Kidney (tissue), 22 donors: ENCODE measurements at places on chromosomes 2 and 18. TPM values are rescaled to one million over a fixed set of nuclear protein-coding genes. Genes with fewer than 3 reads are reported as not detected.

Gene FOXI3
- not detected for polyA plus RNA-seq

DNA sequence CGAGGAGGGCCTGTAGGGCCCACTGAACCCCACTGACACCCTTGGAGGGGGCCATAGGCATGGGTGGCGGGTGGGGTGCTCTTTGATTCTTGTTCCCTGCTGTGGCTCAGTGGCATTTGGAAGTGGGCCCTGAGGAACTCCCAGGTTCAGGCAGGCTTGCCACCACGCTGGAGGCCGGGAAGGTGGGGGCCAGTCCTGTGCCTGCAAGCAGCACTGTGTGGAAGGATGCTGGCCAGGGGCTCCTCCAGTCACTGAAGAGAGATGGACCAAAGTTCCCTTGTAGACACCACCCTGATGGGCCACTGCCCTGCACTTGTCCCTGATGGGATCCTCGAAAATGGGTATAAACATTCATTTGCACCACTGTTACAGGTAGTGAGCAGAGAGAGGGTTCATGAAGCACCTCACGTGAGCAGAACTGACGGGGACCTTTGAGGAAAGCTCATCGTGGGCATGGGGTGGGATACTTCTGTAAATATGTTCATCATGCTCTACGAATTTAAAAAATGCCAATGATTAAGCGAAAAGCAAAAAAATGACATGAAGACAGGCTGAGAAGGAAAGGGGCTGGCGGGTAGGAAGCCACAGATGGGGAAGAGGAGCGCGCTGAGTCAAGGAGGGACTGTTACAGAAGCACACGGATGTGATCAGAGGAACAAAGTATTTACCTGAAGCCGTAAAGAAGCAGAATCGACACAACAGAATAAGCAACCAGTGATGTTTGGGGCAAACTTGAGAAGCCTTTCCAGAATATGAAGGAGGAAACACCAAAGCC is 45.2 kb upstream of the ASB1 start:
- DNase-seq, result no peak

- DNase-seq, result no peak
Observed at GRCh38 chr2:122706757-122707223, 951.3 kb downstream of the TSN start.

Gene TRIM43
- polyA plus RNA-seq, result not detected

GRCh38 chr2:30936977-30937376 is 129.7 kb upstream of the CAPN13 start:
- no peak for DNase-seq

DNA sequence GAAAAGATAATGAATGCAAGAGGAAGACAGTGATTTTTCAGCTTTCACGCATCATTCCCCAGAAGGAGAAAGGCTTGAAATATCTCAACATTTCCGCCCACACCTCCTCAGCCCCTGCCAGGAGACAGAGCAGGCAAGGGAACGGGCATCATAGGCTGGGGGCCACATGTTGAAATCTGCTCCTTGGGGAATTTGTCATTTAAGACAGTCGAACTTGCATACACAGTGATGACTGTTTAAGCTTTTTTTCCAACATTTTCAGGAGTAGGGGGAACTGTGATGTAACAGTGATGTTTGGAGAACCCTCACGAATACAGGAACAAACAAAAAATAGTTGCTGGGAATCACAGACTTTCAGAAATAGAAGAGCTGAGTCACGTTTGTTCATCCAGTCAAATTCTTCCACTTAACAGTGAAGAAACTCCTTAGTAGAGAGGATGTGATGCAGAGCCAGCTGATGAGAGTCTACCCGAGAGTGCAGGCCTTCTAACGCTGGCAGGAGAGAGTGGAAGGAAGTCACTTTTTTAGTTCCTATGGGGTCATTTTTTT is 266.8 kb downstream of the ALPK2 start:
- no peak for DNase-seq

- no peak for DNase-seq
Observed at GRCh38 chr2:241794250-241794823, 14.7 kb upstream of the NEU4 start.

- no peak for DNase-seq
Observed at GRCh38 chr2:222303045-222303827, 4.4 kb upstream of the PAX3 start.

GRCh38 chr2:55419233-55419678 is 400 bp downstream of the CCDC88A start:
- DNase-seq, result peak; percentile 67

Gene CYP1B1
- polyA plus RNA-seq, result 7.7 TPM

DNA sequence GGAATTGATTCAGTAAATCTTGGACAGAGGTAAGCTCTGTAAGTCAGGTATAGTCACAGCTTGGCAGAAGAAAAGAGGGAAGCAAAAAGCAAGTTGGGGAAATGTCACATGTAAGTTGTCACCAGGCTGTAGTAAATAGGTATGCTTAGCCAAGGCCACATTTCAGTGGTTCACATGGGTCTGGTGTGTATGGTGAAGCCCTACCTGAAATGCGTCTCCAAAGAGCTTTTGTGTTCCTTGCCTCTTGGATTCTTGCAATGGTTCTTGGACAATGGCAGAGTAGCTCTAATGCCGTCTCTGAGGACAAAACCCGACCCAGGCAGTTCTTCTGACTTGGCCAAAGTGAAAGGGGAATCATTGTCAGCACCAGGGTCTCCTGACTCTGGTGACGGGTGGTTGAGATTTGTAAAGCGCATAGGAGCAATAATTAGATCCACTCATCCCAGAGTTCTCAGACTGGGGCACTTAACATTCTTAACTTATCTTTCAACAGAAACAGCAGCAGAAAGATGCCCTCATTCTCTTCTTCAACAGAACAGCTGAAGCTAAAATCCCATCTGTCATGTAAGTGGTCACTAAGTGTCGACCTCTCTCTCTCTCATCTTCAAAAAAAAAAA is 34.4 kb upstream of the RPL37A start:
- no peak for DNase-seq

Gene THSD7B
- 0.34 TPM for polyA plus RNA-seq

DNA sequence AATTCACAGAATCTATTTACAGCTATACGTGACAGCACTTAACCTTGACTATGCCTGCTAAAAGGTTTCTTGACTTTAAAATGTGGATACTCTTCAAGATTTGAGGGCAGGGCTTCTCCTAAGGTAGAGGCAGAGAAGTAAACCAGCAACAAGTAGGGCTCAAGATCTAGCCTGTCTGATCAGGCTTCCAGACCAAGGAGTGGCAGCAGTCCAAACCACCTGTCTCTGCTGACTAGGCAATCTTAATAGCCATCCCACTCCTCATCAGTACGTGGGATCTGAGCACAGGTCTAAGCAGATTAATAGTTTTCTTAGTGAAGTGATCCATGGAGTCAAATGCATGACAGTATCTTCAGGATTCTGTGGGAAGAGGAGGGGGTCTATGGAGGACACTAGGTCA is 100.4 kb downstream of the GPD2 start:
- DNase-seq, result no peak

- peak; percentile 26 for DNase-seq
Observed at GRCh38 chr2:3627500-3628100, 30.4 kb upstream of the ALLC start.

Gene KANSL1L
- polyA plus RNA-seq, result 11.6 TPM

- DNase-seq, result no peak
Observed at GRCh38 chr2:44071454-44072046, 75.8 kb upstream of the LRPPRC start.

DNA sequence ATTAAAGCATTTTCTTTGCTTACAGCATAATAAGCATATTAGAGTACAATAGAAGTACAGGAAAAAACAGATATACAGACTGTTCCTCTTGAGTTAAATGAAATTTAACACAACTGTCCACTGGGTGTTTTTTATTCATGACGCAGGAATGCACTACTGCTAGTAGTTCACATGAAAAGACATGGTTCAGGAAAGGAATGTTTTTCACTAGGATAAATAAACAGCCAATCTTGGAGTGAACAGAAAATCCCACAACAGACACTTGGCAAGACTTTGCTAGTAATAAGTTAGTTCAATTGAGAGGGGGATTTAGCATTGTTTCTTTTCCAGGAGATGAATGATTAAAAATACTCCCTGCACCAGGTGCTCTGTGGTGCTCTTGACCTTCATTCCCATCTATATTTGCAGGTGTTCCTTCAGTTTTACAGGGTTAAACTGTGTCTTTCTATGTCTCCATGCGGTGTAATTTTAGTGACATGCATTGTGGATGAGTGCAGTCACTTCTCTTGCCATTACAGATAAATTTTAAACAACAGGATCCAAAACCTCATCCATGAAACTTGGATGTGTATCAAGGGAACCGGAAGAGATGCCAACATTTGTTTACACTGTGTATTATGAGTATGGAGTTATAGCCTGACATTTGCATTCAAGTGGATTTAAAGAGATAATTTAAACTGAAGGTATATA is 796.6 kb downstream of the DSC3 start:
- DNase-seq, result no peak

DNA sequence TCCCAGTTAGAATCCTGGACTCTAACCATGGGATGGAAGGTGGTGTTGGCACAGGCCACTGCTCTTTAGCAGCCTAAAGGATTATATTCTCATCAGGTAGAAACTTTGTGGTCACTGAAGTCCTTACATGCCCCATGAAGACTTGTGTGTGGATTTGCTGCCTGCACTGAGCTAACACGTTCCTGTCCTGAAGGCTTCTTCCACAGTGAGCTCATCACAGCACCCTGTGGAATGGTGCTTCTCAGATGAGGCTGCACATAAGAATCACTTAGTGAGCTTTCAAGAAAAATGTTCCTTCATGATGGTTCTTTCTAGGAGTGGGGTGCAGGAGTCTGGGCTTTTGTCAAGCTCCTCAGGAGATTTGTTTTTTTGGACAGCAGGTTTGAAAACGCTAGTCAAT is 26.8 kb downstream of the STAMBP start:
- DNase-seq, result no peak

GRCh38 chr2:213757525-213757924 is 473.3 kb downstream of the SPAG16 start:
- no peak for DNase-seq

GRCh38 chr2:191086706-191087105 is 64.1 kb downstream of the STAT4 start:
- no peak for DNase-seq

GRCh38 chr2:136980303-136980702 is 215.0 kb downstream of the THSD7B start:
- DNase-seq, result no peak
